ENCODE measurements at places on chromosomes 7 and 10.
A peak's percentile ranks its signal among the peaks of the same experiment; 100 is the strongest.

DNA sequence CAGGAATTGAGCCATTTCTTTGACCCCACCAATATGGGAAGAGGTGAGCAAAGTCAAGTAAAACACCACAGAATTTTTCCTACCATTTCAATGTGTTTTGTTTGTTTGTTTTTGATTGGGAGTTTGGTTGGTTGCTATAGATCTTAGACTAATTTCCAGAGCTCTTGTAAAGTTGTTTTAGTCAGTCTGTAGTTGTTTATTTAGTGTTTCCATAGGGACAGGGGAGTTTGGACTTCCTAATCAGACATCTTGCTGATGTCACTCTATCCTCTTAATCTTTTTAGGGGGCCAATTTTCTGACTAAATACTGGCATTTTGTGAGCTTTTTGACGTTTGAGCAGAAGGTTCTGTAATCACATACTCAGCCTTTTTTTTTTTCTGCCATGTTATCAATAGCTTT, 266.9 kb downstream of the ABCA13 start:
- DNase-seq, result no peak

DNA sequence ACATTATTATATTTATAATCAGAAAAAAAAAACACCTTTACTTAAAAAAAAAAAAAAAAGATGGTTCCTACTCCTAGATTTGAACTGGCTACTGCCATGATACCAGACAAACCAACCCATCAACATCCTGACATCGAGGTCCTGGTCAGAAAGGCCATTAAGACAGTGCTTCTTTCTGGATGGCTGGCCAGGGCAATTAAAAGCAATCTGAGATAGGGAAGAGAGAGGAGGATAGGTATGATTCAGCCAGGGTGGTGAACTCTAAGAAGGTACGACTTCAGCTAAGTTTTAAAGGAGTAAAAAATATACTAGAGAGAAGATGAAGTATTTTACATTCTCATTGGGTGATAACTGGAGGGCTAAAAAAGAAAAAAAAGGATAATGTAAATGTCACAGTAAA, 139.0 kb downstream of the DOCK4 start:
- no peak for DNase-seq

DNA sequence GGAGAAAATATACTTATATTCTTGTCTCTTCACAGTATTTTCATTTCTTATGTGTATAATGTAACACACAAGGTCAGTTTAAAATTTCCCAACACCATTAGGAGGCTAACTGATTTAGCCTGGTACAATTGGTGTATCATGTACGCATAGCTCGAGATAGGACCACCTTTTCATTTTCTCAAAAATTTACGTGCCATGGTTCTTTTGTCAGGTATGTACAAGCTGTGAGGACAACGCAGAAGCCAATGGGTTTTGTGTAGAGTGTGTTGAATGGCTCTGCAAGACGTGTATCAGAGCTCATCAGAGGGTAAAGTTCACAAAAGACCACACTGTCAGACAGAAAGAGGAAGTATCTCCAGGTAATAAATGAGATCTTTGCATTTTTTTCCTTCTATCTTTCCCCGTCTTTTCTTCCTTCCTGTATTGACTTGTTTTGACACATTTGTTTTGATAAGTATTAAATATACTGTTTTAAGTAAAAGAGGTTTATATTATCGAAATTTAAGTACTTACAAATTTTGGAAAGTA, 55.0 kb downstream of the TRIM24 start:
- DNase-seq, result no peak

DNA sequence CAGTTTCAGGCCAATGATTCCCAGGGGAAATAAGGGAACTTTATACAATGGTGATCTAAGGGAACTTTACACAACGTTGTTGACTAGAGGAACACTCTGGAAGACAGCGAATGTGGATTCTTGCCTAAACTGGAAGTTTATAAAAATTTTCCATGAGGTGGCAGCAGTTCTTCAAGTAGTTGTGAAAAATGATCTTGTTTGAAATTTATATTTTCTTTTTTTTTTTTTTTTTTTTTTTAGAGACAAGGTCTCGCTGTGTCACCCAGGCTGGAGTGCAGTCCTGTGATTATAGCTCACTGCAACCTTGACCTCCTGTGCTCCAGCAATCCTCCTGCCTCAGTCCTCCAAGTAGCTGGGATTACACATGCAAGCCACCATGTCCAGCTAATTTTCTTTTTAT, 32.1 kb upstream of the GTF2I start:
- no peak for DNase-seq

DNA sequence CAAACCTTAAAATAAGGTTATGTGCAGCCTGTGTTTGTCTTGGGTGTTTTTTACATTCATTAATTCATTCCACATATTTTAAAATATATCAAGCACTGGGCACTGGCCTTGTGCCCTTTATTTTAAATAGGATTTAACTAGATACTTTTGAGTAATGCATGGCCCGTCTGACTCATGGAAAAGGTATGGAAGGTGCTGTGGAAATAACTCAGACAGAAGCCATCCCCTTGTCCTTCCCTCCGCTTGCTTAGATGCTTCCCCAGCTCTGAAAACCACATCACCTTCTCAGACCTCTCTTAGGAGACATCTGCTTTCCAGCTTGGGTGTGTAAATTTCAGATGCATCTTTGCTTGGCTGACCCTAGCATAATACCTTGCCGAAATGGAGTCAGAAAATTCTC, 30.5 kb downstream of the SLC18A2 start:
- DNase-seq, result peak; percentile 53

DNA sequence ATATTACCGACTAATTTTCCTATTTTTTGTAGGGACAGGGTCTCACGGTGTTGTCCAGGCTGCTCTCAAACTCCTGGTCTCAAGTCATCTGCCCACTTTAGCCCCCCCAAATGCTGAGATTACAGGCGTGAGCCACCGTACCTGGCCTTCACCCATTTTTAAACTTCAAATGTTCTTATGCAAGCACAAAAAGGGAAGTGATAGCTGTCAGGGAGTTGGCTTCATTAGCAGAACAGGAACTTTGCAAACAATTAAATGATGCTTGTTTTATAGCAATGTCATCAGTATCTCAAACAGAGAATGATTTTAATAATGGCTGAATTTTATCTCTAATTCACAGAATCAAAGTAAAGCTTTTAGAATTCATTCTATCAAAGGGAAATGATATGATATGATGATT, 49.8 kb upstream of the FAM171A1 start:
- DNase-seq, result no peak

- peak; percentile 73 for DNase-seq
These were observed 99.9 kb downstream of the CUBN start for GRCh38 chr10:17029581-17030271.

DNA sequence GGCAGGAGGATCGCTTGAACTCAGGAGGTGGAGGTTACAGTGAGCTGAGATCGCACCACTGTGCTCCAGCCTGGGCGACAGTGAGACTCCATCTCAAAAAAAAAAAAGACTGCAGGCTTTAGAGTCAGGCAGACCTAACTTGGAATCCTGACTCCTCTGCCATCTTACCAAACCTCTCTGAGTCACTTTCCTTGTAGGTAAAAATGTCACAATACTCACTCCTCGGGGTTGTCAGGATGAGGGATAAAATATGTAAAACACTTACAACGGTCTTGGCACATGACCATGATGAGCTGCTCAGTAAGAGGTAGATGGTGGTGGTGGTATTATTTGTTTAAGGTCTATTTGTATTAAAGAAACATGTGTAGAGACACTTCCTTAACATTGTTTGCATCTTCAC, 154.1 kb upstream of the PDE1C start:
- DNase-seq, result no peak

- no peak for DNase-seq
These were observed 257.8 kb upstream of the PCDH15 start for GRCh38 chr10:55058800-55059199.

GRCh38 chr10:25575343-25575742, 358.7 kb upstream of the MYO3A start:
- DNase-seq, result no peak

GRCh38 chr10:48691812-48692528, 7.3 kb downstream of the WDFY4 start:
- no peak for DNase-seq

DNA sequence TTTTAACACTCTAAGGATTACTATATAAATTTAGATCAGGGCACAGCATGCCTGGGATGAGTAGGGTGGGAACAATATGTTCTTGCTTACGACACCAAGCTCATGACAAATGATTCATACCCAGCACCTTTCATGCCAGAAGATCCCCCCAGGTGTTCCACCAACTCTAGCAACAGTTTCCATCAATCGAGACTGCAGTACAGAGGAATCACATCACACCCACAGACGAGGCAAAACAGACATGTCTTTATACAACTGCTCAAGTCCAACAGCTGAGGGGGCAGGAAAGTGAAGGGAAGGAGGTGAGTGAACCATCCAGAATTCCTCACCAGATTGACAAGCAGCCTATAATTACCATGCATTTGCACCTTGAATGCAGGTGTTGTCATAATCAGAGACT, 3.6 kb downstream of the SORCS1 start:
- DNase-seq, result no peak

DNA sequence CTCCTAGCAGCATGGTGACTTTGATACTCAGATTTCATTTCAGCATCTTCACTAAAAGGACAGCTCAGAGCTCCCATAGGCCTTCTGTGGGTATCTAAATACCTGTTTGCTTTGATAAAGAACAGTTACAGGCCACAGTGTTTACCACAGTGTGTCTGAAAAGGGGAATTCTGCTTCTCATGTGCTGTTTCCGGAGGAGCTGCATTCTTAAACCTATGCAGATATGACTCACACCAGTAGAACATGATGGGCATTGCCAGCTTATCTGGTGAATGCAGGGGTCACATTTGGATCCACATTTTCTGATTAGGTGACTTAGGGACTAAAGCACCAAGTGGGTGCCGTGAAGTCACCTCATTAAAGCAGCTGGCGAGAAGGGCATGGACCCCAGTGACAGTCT, 52.6 kb downstream of the TRRAP start:
- DNase-seq, result no peak

GRCh38 chr7:73899731-73900142, 38.8 kb downstream of the TMEM270 start:
- peak; percentile 68 for DNase-seq

DNA sequence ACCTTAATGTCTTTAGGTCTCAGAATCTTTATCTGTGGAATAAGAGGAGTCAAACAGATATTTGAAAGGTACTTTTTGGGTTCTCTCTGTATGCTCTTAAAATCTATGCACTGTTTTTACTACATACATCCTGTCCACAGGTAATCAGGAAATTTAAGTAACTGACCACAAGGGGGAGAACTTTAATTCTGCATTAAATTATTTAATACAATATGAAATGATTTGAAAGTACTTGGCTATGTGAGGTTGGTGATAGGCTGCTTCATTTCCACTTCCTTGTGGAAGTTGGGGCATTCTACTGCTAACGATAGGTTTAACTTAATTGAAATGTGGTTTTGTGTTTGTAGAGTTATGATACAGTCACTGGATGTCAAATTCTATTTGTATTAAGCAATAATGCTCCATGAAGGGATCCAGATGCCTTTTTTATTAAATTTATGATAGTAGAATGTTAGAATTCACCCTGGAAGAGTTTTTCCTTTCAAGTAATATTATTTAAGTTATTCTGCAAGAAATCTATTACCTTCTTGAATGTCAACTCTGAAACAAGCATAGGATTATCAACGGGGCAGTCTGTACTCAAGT, 6.0 kb downstream of the TEX47 start:
- DNase-seq, result peak; percentile 29

DNA sequence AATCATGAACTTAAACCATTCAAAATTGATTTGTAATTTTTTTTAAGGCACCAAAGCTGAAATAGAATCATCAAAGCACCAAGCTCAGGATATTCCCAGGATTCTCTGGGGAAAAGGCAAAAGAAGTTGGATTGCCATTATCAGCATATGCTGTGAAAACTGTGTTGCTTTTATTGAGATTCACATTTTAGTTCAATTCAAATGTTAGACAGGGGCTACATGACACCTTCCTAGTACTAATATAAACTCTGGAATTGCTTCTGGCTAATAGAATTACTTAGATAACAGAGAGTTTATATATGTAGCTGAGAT, 4.3 kb upstream of the NDST2 start:
- DNase-seq, result no peak

GRCh38 chr10:98808282-98808892, 361.7 kb upstream of the HPS1 start:
- no peak for DNase-seq

DNA sequence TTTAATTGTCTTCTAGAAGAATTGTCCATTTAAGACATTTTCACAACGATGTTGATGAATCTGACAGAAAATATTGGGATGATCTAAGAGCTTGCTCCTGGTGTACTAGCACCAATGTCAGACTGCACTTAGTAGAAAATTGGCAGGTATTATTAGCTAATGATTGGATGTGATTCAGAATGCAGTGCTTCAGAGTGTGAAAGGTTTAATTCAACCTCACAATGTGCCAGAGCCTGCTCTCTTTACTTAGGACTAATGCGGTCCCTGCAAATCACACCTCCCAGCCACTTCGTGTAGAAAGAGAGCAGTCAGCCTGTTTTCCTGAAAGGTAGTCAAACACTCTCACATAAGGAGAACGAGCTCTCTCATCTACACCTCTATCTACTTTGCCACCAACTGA, 197.5 kb downstream of the ZNF438 start:
- DNase-seq, result no peak

GRCh38 chr10:131856441-131857094, 44.2 kb upstream of the PPP2R2D start:
- DNase-seq, result no peak

DNA sequence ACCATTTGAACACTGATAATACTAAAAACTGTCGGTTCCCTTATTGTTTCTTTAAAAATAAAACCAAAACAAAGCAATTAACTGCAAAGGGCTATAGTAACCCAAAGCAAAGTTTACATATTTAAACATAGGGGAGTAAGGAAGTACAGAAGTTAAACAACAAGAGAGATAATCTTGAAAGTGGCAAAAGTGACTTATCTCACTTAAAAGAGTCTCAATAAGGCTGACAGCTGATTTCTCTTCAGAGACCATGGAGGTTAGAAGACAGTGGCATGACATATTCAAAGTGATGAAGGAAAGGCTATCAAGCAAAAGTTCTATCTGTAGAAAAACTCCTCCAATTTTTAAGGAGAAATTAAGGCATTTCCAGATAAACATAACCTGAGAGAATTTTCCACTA, 233.5 kb upstream of the HDAC9 start:
- DNase-seq, result no peak

DNA sequence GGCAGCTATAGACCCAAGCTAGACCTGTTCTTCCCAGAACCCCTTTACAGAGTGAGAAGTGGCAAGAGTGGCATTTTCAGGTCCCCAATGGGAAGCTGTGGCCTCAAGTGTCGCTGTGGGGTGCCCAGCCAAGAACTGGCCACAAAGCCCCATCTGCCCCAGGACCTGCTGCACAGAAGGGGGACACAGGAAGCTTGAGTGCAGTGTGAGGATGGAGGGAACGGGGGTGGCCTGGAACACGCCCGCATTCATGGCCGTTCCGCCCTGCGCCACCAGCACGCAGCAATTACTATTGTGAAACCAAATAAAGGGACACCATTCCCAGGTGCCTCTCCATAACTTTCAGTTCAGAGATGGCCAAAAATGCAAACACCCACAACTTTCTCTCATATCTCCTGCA, 237.6 kb upstream of the TCERG1L start:
- DNase-seq, result no peak

DNA sequence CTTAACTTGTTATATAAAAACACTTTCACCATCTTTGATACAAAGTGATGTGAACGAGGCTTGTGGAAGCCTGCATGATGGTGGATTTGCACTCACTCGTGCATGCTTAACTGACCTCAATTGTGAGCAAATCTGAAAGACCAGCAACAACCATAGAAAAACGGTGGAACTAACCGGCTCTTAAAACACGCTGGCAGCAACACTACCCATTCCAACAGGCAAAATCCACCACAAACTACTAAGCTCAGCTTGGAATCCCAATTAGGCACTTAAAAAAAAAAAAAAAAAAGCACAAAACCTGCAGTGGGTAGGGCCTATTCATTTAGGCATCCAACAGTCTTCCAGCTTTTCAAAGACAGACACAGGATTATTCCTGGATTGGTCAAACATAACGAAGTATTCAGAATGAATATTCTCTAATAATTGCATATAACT, 1.8 kb downstream of the GDI2 start:
- DNase-seq, result no peak
